CD8-positive, alpha-beta memory T cell (primary cell): ENCODE measurements at places on chromosomes 12 and 14.

DNA sequence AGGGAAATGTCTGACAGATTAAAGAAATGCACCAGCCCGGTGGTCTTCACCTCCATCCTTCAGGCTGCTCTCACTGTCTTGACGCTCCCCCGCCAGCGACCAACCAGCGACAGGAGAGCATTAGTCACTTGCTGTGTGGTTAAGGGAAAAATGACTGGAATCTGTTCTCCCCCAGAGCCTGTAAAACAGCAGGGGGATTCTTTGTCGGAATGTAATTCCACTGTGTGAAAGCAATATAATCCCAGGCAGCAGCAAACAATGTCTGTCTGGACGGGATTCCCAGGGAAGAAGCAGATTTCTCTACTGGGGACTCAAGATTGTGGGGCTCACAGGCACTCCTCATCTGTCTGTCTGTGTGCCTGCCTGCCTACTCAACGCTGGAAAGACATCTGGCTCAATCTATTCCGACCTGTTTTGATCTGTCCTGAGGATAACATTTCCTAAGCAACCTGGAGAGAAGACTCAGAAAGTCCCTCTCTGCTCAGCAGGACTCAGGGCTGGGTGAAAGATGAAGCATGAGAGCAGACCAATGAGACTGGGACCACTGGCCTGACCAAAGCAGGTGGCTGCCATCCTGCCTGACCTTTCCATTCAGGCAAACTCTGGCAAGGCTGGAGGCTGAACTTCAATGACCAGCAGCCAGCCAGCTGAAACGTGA is 54.6 kb downstream of the NUAK1 start:
- DNase-seq, result no peak

- no peak for DNase-seq
Observed at GRCh38 chr14:58912799-58913432, 275.2 kb downstream of the DACT1 start.

DNA sequence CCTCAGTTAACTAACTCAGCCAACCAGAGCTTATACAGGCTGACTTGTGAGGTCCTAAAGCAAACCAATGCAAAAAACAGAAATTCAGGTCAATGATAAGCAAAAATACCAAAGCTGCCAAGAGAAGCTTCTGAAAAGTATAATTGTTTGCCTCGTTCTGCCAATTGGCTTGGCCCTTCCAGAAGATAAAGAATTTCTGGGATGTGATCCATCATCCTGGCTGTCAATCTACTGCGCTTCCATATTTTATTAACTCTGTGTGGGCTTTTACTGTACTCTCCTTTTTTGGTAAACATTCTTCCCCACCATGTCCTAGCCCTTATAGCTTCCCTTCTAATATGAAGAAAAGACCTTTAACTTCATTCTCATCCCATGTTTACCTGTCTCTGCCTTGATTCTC is 387.9 kb downstream of the TMEM117 start:
- DNase-seq, result no peak

DNA sequence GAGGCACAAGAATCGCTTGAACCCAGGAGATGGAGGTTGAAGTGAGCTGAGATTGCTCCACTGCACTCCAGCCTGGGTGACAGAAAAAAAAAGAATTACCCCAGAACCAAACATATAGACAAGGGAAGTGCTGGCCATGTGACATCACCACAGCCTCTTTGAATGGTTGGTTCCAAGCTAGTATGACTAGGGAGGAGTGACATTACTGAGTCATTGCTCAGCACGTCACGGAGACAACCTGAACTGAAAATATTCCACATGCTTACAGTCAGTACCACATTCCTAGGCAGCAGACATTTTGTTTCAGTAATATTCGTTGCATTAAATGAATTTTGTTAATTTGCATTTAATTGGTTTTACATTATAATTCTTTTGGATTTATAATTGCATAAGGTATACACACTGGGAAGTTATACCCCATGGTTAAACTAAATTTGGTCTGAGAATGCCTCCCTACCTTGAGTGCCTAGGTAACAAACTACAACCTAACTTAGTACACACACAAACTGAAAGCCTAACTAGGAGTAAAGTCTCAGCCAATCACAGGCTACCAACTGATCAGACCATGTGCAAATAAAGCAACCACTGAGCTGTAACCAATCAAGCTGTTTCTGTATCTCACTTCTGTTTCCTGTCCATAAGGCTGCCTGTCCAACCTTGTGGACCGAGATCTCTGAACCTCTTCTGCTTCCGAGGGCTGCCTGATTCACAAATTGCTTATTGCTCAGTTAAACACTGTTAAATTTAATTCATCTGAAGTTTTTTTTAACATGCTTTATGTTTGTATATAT is 164.4 kb downstream of the CAND1 start:
- no peak for DNase-seq

- DNase-seq, result no peak
Observed at GRCh38 chr12:68976395-68976841, 43.4 kb upstream of the CPM start.

- DNase-seq, result no peak
Observed at GRCh38 chr14:68959035-68959434, 20.1 kb downstream of the ACTN1 start.

DNA sequence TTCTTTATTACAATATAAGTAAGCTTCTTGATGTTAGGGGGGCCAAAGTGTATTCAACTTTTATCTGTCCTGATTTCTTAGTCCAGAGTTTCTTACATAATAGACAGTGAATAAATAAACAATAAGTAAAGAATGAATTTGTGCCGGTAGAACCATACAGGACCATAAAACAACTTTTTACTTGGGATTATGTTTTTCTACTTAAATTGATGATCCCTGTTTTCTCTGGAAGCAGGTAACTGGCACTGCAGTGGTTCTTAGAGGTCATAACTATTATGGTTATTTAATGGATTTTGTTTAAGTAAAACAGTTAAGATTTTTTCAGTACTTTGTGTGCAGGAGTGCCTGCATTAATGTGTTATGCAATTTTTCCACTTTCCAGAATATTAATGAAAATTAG is 10.5 kb downstream of the CAND1 start:
- no peak for DNase-seq

- DNase-seq, result peak; percentile 22
Observed at GRCh38 chr12:67515679-67516340, 132.7 kb upstream of the DYRK2 start.

GRCh38 chr12:50120521-50120920 is 8.5 kb downstream of the COX14 start:
- no peak for DNase-seq

GRCh38 chr12:46382964-46383653 is 10.5 kb upstream of the SLC38A2 start:
- peak; percentile 89 for DNase-seq
